ENCODE measurements at places on chromosomes 4 and X.

DNA sequence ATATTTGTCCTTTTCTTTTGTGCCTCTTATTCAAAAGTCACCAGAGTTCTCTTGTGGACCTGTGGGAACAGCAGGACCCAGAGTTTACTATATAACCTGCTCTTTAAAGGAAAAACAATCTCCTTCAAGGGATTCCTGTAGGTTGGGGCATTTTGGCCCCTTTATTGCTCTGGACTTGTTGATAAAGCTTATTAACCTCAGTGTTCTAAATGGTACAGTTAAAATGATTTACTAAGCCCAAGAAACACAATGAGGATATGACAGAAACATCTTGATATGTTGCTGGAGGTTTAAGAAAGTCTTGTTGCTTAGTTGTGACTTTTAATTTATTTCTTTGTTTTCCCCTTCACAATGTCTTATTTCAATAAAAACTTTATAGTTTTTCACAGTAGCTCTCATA is 46.8 kb downstream of the SLIT2 start:
- no peak for DNase-seq

DNA sequence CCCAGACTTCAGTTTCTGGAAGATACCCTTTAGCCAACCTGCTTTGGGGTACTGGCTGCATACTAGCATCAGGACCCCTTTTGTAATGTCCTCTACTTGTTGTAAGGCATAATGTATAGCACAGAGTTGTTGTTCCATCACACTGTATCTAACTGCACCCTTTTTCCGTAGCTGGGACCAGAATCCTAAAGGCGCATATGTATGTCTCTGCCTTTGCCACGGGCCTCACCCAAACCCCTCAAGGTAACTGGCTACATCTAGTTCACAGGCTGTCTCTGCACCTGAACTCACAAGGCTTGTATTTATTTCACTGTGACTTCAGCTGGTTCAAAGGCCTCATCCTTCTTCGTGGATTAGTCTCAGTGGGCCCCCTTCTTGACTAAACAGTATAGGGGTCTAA is 29.6 kb upstream of the NUDT6 start:
- no peak for DNase-seq

- DNase-seq = no peak
Observed at GRCh38 chr4:141247430-141247780, 26.7 kb downstream of the ZNF330 start.

DNA sequence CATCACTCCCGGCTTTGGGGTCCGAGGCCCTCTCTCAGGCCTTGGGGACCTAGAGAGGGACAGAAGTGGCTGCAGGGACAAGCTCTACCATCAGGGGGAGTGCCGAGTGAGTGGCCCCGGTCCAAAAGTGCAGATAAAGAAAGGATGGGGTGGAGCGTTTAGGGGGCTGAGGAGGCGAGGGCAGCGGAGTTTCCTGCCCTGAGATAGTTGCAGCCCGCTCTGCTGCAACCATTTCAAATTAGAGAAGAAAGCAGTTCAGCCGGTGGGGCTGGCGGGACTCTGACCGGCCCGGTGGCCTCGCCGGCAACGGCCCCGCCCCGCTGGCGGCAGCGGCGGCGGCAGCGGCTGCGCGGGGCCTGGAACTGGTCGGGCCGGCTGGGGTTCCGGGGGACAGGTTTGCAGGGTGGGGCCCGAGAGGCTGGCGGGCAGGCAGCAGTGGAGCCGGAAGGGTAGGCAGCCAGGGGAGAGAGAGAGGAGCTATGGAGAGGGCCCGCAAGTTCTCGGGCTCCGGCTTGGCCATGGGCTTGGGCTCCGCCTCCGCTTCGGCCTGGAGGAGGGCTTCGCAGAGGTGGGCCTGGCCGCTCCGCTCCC is 7.6 kb downstream of the DLG3 start:
- DNase-seq = no peak

DNA sequence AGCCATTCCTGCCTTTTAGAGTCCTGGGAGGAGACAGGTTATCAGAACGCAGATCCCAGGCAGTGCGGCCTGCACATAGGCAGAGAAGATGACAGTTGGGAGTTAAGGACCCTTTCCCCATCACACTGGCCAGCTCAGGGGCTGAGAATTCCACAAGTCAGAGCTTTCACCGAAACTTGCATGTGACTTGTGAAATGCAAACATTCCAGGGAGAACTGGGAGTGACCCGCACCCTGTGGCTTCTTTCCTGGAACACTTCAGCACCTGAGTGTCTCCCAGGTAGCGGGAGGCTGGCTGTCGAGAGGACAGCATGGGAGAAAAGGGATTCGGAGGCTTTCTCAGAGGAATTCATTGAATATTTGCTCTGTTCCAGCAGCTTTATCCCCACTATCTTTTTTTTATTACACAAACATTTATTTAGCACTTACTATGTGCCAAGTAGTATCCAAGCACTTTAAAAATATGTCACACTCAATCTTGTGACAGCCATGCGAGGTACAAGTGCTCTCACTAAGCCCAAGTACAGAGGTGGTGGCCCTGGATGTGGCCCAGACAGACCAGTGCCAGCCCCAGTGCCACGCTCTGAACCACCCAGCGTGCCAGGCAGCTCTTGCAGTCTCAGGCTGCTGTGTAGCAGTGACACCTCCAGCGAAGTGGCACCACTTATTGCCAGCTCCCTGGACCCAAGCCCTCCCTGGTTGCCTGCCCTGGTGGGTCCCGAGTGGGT is 100.5 kb downstream of the PHKA2 start:
- DNase-seq = no peak

GRCh38 chr4:156771171-156771837 is 200.3 kb downstream of the PDGFC start:
- DNase-seq = no peak

- no peak for DNase-seq
Observed at GRCh38 chrX:108584617-108585211, 145.1 kb downstream of the COL4A5 start.

DNA sequence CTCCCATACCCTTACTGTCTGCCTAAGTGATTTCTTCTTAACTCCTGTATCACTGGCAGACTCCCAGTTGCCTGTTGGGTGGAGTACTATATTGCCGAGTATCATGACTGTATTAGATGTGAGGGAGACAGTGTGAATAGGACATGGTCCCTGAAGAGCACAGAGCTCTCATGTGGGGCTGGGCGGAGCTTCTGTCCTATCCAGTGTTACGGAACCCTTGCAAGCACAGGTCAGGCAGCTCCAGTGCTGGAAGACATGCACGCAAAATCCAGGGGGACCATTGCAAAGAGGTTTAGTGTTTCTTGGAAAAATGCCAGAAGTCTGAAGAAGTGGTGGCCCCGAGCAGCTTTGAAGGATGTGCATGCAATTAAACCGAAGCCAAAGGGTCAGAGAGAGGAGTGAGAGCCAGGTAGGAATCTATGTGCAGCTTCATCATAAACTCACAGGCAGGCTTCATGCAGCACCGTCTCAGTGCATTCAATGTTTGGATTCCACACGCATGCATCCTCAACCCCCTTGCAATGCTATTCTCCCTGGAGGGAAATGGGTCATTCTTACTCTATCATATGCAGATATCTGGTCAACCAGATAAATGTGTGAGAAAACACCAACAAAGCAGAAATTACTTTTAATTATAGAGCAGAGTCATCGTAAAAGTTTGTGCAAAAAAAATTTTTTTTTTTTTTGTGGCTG is 49.7 kb upstream of the DHRSX start:
- no peak for DNase-seq

GRCh38 chrX:15744181-15744867 is 6.3 kb downstream of the CA5B start:
- no peak for DNase-seq

GRCh38 chrX:16060252-16060651 is 63.1 kb upstream of the GRPR start:
- no peak for DNase-seq

- no peak for DNase-seq
Observed at GRCh38 chrX:73615022-73615421, 52.0 kb downstream of the CHIC1 start.

GRCh38 chrX:114071412-114071811 is 512.5 kb upstream of the HTR2C start:
- DNase-seq = no peak

GRCh38 chr4:154998284-154998683 is 210.2 kb upstream of the NPY2R start:
- DNase-seq = no peak

All from activated naive CD4-positive, alpha-beta T cell (primary cell).